ENCODE measurements at places on chromosomes 5 and 9.

GRCh38 chr5:147737921-147738320 lies 44.6 kb downstream of the JAKMIP2 start:
- no peak for DNase-seq

- no peak for DNase-seq
These were observed 19.0 kb downstream of the C9orf152 start for GRCh38 chr9:110188991-110189390.

DNA sequence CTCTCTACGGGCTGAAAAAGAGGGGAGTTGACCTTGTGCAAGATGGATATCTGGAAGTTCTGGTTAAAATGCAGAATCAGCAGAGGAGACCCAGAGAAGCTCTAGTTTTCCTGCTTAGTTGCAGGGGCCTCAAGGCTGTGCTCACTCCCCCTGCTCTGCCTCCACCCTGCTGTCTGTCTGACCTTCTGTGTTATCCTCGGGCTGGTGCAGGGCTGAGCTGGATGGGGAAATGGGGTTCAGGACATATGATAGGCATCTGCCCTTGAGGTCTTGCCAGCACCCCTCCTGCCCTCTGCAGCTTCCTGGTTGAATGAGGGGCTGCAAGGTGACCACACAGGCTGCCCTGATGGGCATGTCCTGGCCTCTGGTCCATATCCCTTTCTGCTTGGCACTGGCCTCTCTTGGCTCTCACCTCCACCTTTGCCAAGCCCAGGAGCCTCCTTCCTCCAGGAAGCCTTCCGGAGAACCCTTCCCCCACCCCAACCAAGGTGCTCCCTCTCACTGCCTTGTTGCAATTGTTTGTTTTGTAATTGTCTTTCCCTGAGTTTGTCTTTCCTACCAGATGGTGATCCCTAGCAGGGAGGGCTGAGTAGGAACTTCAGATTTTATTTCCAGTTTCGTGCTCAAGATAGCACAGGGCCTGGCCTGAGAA lies 1.3 kb downstream of the TMEM268 start:
- DNase-seq: no peak

DNA sequence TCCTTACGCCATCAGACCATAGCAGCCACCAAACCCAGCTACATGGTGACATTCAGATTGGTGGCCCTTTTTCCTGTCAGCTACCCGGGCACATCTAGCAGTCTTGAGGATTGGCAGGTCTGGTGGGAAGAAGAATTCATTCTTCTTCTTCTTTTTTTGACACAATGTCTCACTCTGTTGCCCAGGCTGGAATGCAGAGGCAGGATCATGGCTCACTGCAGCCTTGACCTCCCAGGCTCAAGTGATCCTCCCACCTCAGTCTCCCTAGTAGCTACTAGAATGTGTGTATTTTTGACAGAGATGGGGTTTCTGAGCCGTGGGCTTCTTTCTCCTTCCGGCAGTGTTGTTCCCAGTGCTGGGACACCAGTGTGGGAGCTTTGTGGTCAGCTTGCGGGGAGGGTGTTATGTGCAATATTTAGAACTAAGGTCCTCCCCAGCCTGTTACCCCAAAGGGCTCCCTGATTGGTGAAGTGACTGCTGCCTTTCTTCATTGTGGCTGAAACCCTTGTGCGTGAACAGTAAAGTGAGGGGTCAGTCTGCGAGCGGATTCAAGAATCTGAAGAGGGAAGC lies 3.4 kb downstream of the NTMT1 start:
- DNase-seq: no peak

DNA sequence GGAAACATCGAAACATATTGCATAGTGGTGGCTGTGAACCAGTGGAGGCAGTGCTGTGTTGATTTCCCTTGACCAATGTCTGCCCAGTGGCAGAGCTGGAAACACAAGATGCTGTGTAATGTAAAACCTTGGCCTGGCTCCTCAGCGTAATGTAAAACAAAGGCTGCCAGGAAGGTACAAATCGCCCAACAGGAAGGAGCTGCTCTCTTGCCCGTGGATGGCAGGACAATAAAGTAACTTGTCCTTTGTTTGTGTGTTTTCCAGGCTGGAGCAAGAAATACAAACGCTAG lies 143.4 kb downstream of the PALM2AKAP2 start:
- DNase-seq: no peak

DNA sequence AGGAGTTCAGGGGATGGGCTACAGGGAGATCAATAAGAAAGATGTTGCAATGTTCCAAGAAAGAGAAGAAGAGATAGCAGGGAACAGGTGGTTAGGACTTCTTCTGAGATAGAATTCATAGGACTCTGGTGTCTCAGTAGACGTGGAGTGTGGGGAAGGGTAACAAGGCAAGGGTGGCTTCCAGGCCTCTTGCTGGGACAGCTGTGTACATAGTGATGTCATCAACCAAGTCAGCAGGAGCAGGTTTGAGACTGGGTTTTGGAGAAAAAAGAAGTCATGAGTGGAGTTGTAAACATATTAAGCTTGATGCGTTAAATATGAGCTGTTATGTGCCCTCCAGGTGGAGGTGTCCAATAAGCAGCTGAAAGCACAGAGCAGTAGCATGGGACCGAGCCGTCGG lies 211.8 kb upstream of the RASEF start:
- DNase-seq: no peak

DNA sequence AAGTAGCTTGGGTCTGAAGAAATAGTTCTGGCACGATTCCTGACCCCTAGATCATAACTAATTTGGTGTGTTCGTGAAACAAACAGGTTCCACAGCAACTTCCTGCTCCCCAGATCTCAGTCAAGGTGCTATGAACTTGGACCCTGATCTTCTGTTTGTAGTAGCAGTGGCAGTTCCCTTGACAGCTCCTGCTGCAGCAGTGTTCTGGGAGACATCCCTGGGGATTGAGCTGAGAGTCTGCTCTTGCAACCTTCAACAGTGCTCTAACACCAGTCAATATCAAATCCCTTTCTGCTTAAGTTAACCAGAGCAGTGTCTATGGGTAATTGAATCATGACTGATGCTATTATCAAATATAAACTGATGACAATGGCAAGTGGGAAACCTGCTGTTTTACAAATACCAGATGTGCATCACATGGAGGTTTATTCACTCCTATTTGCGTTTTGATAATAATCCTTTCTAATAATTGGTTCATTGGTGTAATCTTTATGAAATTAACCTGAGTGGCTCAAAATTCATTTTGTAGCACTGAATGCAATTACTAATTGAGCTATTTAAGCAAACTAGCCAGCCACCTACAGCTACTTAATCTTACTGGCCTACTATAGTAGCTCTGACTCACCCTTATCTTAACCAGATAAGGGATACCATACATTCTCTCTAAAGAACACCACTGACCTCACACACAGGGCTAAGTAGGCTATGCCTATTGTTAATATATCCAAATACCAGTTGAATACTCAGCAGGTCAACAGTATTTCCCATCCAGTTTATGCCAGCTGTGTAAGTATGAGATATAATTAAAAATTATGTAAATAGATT lies 21.9 kb downstream of the KDM4C start:
- DNase-seq: no peak

- no peak for DNase-seq
These were observed 203.4 kb upstream of the SEMA6A start for GRCh38 chr5:116778032-116778431.

DNA sequence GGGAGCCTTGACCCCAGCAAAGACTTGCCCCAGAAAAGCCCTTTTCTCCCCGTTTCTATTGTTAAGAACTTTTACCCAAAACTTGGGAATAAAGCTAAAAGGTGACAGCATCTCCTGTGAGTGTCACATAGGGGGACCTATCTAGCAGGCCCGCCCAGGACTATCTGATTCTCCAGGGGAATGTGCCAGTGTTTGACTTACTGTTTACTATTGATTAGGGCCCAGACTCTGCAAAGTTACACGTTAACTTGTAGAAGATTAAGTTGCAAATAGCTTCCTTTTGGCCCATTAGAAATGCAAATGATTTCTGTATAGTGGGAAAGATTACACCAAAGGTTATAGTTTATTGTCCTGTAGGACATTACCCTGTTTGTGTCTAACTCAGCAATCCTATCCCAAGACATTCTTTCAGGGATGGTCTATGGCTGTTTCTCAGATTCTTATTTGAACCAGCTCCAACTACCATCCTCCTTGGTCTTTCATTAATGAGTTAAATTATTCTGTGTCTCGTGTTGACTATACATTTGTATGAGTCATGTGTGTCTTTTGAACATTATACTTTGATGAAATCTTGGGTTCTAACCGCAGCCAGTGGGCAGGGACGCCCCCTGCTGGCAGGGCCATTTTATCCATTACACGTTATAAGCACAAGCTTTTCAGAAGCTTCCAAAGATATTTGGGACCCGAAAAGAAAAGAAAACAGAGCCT lies 60.7 kb downstream of the HRH2 start:
- no peak for DNase-seq

GRCh38 chr5:168833936-168834335 lies 254.8 kb upstream of the PANK3 start:
- DNase-seq: no peak

GRCh38 chr5:112116371-112116770 lies 302.7 kb downstream of the EPB41L4A start:
- DNase-seq: no peak

GRCh38 chr5:59445741-59446140 lies 447.8 kb downstream of the PDE4D start:
- DNase-seq: no peak
